Activated effector memory CD4-positive, alpha-beta T cell treated with Interleukin-2 at 50 U/mL for 16 hours (primary cell): ENCODE measurements at places on chromosomes 3 and 15.

- DNase-seq = no peak
Observed at GRCh38 chr3:51819151-51819550, 40.1 kb upstream of the IQCF6 start.

DNA sequence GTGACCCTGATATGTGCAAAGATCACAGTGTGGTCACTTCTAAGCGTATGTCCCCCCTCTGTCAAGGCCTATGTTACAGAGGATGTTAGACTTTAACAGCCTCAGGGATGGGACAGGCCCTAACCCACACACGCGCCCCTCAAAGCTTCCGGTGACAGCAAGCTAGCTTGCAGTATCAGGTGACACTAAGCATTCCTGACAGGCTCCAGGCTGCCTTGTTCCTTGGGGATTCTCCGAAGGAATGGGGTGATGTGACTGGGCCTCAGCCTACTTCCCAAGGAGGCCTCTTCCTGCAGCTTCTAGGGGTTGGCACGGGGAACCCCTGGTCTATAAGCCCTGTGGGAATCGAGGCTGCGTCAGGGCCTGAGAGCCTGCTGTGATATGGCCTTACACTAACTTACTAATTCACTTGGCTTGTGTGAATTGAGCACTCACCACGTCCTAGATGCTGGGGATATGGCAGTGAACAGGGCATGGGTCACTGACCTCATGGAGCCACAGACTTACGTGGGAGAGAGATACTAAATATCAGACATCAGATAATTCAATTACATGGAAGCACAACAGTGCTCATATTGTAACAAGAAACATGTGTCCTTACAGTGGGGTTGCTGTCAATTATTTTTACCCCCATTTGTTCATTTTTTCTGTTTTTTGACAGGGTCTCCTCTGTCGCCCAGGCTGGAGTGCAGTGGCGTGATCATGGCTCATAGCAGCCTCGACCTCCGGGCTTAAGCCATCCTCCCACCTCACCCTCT is 11.4 kb upstream of the SPTBN5 start:
- DNase-seq = no peak

GRCh38 chr15:54064365-54064764 is 86.1 kb downstream of the UNC13C start:
- no peak for DNase-seq

- peak; percentile 73 for DNase-seq
Observed at GRCh38 chr15:74781431-74782258, at the start of gene CSK. TSS of gene CSK (plus strand) at chr15:74782080. CDS start at chr15:74798298, 16,218 bp downstream.

- DNase-seq = no peak
Observed at GRCh38 chr3:84487296-84487695, 471.5 kb upstream of the CADM2 start.

GRCh38 chr3:140580746-140581145 is 97.1 kb upstream of the TRIM42 start:
- no peak for DNase-seq

GRCh38 chr15:89340573-89340972 is 5.9 kb upstream of the POLG start:
- DNase-seq = no peak

GRCh38 chr3:67808906-67809305 is 154.5 kb upstream of the SUCLG2 start:
- no peak for DNase-seq

DNA sequence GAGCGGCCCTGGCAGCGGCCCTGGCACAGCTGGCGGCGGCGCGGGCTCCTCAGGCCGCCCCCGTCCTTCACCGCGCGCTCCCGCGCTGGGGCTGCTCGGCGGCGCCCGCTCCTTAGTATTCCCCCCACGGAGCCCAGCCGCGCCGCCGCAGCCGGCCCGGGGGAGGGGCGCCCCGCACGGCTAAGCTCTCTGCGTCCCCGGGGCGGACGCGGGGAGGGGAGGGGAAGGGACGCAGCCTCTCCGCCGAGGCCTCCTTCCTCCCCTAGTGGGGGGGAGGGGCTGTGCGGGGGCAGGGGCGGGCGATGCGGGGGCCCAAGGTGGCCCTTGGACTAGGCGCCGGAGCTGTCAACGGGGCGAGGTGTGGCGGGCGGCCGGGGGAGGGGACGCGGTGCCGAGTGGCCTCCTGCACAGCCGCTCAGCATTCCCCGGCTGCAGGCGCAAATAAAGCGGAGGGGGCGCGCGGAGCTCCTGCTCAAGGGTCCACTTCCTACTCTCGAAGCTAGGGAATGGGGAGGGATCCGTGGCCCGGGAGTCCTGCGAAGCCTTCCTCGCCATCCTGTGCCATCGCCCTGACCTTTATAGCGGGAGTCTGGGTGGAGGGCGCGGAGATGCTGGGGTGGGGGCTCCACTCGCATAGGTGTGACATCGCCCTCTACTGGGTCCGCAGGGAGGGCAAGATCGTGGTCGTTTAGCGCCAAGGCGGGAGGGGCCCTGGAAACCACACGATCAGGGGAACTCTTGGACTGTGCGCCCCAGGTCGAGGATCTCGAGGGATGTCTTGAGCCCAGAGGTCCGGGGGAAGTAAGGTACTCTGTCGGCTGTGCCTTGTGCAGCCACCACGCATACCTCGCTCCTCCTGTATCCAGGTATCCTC is 22.2 kb downstream of the EPHB3 start:
- DNase-seq = no peak

DNA sequence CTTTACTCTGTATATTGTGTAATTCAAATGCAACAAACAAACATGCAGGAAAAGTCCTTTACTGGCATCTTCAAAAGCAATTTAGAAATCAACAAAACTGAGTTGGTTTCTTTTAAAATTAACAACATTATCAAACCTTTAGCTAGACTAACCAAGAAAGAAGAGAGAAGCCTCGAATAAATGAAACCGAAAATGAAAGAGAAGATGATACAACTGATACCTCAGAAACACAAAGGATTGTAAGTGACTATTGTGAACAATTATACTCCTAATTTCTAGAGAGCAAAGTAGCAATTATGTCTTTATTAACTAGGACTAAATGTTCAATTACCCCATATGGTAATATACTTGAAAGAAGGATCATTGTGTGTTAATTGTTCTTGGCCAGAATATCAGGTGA is 49.2 kb upstream of the P3H2 start:
- DNase-seq = no peak

- no peak for DNase-seq
Observed at GRCh38 chr15:57533448-57533799, 58.3 kb upstream of the MYZAP start.

- no peak for DNase-seq
Observed at GRCh38 chr3:158084651-158085050, 21.6 kb downstream of the SHOX2 start.

DNA sequence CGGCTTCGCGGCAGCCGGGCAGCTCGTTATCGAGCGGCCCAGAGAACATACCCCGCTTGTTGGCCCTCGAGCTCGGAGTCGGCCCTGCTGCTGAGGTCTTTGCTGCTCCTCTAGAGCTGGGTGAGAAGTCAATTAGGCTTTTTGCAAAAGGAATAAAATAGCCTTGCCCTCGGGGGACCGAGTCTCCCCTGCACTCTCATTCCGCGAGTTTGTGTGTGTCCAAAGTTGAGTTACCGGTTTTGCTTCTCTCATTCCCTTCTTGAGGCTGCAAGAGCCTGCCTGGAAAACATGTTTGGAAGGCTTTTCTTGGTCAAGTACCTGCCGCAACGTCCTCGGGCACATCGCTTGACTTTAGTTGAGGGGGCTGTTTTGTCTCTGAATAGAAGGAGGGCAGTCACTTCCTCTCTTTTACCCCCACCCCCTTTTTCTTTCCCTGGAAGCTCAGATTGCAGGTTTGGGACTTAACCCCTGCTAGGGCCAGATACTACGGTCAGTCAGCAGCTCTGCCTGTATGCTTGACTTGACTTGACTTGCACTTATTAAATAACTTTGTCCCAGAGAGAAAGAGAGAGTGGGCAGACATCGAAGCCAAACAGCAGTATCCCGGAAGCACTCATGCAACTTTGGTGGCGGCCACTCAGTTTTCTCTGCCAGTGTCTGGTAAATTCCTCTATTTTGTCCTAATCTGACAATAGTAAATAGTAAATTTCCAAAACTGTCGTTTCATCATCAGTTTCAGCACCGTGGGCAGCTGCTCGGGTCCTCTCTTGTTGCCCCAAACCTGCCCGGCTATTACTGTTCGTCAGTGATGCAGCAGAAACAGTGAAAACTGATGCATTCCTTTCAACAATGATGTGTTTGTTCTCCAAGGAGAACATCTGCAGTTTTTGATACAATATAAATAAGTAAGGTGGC is 609 bp downstream of the RNF13 start:
- peak; percentile 3 for DNase-seq

- no peak for DNase-seq
Observed at GRCh38 chr3:190539526-190539925, 25.6 kb downstream of the IL1RAP start.

DNA sequence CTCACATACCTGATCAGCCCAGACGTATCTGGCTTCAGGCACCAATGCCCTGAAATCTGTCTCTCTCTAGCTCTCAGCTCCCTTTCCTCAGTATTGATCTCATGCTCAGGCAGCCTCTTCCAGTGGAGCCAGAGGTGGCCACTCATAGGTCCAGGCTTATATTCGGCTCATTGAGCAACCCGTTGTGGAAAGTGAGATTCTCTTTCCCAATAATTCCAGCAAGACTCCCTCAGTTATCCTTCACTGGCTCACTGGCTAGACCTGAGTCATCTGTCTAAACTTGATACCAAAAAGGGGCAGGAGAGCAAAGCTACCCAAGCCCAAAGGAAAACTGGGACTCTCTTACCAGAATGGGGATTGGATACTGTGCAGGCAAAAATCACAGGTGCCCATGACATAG is 33.4 kb upstream of the FRMD4B start:
- no peak for DNase-seq

DNA sequence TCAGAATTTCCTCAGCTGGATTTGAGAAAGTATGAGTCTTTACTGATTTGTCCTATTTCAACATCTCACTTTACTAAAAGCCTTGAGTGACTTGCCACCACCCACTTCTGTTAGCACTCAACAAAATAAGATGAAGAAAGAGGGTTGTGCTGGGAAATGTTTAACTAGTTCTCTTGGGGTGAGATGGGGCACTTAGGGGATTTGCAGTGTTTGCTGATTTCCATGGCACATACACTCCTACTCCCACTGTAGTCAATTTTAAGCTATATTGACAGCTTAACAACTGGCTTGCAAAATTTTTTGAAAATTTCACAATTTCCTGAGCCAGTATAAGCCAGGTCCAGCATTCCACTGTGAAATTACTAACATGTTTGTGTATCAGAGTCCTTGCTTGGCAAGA is 463.1 kb upstream of the ARHGEF26 start:
- no peak for DNase-seq

DNA sequence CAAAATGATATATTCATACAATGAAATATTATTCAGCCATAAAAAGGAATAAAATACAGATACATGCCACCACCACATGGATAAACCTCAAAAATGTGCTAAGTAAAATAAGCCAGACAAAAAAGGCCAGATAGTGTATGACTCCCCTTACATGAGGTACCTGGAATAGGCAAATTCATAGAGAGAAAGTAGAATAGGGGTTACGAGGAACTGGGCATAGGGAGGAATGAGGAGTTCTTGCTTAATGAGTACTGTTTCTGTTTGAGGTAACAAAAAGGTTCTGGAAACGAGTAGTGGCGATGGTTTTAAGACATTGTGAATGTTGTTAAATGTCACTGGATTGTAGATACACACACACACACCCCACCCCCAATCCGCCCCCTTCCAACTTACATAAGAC is 8.2 kb downstream of the RAF1 start:
- no peak for DNase-seq

GRCh38 chr15:62047282-62047827 is 12.9 kb downstream of the VPS13C start:
- DNase-seq = no peak

DNA sequence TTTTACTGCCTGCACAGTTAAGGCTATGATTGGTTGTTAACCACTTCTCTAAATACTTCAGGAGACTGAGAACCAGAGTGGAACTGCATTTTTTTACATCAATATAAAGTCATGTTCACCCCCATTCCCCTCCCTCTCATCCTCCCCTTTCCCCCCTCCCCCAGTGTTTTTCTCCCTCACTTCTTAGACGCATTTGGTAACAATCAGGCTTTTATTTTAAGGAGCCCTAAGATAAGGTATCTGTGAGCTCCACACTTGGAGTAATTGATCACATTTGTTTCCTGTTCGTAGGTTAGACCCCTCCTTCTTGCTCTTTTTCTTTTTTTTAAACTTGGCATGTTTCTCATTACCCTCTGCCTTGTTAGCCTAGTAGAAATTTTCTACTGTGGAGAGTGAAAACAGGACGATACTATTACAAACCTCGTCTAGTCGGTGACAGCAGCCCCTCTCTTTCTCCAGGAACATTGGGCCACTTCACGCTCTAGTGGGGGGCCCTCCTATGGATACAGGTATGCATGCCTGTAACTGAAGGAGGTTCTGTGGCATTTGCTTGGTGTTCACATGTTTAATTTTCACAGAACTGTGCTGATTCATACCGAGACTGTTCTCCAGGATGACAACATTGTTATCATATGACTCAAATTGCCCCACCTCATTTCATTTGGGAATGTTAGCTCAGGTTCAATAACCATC is 314.4 kb downstream of the MECOM start:
- no peak for DNase-seq

- no peak for DNase-seq
Observed at GRCh38 chr3:52065264-52065756, 8.9 kb upstream of the DUSP7 start.

DNA sequence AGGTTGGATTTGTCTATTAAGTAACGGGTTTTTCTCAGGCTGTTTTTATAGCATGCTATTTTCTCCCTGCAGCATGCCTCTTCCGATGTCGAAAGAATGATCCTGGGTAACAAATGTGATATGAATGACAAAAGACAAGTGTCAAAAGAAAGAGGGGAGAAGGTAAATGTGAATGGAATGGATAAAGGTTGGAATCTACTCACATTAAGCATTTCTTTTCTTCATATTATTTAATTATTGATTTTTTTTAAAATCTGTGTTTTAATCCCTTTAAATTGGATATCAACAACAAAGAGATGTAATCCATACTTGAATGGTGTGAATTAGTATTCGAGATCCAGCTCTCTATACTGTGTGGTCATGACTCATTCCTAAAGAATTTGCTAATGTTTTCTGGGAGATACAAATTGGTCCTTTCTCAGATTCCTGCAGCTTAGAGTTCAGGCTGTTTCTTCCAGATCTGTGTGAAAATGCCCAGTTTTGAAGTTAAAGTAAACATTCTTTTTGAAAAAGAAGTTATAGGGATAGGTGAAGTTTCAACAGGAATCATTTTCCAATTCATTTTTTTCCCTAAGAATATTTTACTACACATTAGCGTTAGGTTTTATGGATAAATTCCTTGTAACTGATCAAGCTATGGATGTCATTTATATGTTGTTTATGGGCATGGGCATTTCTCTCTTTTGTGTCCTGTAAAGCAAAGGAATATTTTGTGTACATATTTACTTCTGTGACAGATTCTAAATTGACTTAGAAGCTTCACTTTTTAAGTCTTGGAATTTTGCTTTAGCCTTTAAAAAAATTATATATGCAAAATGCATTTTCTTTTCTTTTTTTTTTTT is 20.8 kb upstream of the APH1B start:
- DNase-seq = no peak
